Adipocyte (in vitro differentiated cells): ENCODE measurements at places on chromosomes 3 and 15.
A peak's percentile ranks its signal among the peaks of the same experiment; 100 is the strongest.

DNA sequence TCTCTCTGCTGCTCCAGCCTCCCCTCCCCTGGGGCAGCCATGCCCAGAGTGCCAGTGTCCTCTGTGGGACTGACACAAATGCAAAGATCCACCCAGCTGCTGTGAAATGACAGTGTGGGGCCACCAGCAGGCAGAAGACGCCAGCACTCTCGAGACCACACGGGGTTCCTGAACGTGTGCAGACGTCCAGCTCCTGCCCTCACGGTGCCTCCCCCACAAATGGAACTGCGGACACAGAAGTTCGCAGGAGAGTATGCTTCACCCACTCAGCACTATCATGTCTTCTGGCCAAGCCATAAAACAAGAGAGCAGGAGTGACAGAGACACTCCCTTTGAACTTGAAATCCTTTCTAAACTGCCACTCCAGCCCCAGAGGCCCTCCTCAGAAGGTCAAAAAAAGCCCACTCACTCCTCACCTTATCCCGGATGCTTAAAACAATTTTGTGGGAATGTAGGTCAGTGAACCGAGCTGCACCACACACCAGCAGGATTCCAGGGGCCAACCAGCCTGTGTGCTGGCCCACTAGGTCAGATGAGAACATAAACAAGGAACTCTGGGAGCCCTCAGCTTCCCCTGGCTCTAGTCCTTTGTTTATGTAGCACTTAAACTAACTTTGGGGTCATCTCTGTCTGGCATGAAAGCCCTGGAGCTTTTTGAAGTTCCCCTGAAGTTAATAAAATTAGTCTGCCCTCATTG, 112.6 kb downstream of the DNAJB8 start:
- peak; percentile 46 for DNase-seq

DNA sequence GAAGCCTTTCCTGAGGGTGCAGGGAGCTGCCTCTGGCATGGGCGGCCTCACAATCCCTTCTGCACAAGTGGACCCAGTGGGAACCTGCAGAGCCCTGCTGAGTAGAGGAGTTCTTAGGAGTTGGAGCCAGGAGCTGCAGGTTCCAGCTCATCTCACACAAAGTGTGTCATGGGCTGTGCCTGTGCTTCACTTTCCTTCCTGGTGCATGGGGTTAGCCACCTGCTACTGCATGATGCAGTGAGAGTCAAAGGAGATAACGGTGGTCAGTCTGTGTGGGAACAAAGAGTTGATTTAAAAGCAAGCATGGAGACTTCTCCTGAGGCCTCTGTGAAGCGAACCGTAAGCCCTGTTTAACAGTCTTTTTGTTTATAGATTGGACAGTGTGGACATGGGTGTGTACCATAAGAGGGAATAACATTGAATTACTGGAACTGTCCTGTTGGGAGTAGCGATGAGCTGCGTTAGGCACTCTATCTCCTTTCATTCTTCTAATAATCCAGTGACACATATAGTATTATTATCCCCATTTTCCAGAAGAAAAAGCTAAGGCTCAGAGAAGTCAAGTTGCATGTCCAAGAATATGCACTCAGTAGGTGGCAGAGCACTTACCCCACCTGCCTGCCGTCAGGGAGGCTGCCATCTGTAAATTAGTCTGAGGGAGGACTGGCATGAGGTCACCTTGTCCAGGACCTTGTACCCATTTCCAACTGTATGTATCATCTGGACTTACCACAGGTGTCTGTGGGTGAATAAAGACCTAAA, 68.7 kb upstream of the PRR23C start:
- no peak for DNase-seq

GRCh38 chr3:64188810-64189560, 36.3 kb downstream of the PRICKLE2 start:
- peak; percentile 84 for DNase-seq

GRCh38 chr3:178669022-178669601, 132.9 kb downstream of the KCNMB2 start:
- DNase-seq, result no peak

DNA sequence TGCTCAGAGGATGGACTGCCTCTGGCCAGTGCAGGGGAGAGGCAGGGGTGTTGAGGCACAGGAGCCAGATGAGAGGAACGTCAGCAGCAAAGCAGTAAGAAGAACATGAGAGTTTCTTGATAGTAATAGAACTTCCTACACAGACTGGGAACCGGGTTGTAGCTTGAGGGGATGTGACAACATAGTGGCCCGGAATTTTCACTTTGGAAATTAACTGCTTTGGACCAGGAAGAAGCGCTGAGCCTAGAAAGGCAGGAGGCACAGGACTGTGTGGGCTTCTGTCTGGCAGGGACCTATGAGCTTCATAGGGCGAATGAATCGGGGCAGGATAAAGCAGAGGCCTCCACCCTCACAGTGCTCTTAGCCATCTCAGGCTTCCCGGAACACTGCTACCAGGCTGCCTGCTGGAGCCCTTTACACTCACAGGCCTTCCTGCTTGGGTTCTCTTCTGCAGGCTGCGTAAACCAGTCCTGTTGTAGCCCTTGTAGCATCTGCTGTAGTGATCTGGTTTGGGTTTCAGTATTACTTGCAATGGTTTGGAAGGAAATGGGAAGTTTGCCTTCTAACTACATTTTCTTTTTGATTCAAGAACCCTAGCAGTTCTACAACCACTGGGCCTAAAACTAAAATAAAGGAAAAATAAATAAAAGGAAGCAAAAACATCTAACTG, 3.3 kb upstream of the ADPGK start:
- DNase-seq, result no peak

DNA sequence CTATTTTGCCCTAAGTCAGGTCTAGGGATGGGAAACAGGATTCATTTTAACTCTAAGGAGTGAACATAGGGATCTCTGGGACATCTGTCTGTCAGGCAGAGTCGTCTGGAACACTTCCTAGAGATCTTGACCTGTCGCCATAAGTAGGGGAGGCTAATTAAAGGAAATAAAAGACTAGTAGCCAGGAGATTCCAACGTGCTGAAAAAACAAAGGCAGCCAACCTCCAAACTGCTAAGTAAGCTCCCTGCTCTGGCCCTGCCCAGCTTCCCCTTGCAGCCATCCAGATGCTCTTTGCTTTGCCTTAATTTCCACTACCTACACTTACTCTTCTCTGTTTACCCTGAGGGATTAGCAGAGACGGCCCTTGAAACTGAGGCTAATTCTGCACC, 18.4 kb upstream of the TSEN2 start:
- DNase-seq, result no peak

GRCh38 chr3:62815981-62816380, 59.2 kb downstream of the CADPS start:
- no peak for DNase-seq

- no peak for DNase-seq
These were observed 217.6 kb downstream of the STT3B start for GRCh38 chr3:31750341-31750740.
